Hepatic stellate cell (primary cell): ENCODE measurements at places on chromosomes 4 and X.

- no peak for DNase-seq
Measured at GRCh38 chr4:189073739-189074138, 866.9 kb upstream of the FRG1 start.

GRCh38 chrX:15563056-15563455, 37.7 kb downstream of the ACE2 start:
- DNase-seq = no peak

DNA sequence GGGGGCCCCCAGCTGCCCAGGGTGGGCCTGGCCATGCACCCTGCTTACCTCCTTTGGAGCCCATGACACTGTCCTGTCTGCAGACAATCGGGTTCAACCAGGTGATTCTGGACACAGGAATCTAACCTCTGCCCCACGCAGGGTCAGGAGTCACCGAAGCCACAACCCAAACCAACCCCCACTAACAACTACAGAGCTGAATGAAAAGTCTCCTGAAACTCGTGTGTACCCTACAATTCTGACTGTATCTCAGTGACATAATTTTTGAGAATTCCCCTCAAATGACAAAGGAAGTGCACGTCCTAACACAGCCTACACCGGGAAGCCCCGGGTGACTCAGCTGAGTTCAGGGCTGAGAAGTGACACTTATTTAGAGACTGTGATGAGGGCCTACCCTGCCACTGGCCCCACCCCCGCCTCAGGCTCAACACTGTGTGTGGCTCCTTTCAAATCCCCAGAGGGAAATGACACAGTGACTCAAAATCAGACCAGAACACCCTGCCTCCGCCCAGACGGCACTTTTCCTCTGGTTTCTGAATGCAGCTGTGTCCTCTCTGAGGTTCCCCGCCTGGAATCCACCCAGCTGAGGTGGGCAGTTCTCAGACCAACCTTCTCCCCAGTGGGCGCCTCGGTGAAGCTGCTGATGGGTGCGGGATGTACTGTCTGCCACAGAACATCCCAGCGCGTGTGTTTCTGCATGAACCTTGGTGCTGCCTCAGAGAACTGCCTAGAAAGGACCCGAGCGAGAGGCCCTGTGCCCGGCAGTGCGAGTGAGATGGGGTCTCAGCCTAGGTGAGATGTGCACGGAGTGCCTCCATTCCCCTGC, 9.9 kb downstream of the TNIP2 start:
- peak; percentile 86 for DNase-seq

DNA sequence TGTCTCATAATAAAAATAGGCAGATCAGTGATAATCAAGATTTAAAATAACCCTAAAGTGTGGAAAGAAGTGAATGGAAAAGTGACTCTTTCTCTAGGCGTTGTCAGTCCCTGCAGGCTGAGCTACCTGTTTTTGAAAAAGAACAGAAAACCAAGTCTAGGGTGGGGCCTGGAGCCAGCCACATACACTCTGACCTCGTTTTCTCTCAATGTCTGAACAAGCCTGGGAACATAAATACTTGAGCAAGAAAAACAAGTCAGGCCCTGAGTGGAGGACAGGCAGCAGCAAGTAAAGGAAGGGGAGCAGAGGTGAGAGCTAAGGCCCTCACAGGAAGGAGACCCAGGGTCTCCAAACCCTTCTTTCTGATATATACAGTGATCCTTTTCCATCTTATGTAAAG, 91.7 kb upstream of the HPF1 start:
- DNase-seq = no peak
